ENCODE measurements at places on chromosomes 4 and X.

- DNase-seq: no peak
Observed at GRCh38 chrX:6930307-6930849, 217.1 kb upstream of the STS start.

- DNase-seq: peak; percentile 54
Observed at GRCh38 chrX:123361371-123361770, 177.3 kb downstream of the GRIA3 start.

DNA sequence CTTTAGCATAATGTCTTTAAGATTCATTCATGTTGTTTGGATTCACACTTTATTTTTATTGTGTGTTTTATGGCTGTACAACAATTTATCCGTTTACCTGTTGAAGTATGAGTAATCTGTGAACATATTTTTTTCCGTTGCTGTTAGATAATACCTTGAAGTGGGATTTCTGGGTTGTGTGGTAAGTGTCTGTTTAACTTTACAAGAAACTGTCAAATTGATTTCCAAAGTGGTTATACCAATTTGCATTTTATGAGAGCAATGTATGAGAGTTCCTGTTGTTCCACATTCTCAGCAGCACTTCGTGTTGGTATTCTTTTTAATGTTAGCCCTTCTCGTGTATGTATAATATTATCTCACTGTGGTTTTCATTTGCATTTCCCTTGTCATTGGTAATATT is 53.6 kb downstream of the USP53 start:
- no peak for DNase-seq

- no peak for DNase-seq
Observed at GRCh38 chrX:109660435-109661143, 35.6 kb upstream of the KCNE5 start.

DNA sequence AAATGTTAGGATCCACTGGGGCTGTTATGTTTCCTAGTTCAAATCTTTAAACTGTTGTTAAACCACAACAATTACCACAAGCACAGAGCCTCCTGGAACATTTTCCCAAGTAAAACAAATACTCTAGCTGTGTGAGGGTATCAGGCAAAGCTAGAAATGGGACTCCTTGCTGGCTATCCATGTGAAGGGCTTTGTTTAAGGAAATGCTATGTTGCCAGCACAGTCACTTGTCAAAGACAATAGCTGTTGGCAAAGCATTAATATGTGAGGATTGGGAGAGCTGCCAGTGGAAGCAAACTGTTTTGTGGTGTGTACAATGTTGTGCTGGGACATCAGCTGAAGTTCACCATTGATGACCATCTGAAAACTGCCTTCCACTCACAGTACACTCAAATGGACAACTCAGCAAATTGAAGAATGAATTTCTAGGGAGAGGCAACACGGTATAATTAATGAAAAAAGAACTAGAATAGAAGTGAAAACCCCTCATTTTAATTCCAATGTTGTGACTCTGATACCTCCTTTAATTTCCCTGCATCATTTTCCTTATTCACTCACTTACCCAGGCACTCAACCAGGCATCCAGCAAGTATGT is 100.8 kb downstream of the ANXA3 start:
- DNase-seq: peak; percentile 76

DNA sequence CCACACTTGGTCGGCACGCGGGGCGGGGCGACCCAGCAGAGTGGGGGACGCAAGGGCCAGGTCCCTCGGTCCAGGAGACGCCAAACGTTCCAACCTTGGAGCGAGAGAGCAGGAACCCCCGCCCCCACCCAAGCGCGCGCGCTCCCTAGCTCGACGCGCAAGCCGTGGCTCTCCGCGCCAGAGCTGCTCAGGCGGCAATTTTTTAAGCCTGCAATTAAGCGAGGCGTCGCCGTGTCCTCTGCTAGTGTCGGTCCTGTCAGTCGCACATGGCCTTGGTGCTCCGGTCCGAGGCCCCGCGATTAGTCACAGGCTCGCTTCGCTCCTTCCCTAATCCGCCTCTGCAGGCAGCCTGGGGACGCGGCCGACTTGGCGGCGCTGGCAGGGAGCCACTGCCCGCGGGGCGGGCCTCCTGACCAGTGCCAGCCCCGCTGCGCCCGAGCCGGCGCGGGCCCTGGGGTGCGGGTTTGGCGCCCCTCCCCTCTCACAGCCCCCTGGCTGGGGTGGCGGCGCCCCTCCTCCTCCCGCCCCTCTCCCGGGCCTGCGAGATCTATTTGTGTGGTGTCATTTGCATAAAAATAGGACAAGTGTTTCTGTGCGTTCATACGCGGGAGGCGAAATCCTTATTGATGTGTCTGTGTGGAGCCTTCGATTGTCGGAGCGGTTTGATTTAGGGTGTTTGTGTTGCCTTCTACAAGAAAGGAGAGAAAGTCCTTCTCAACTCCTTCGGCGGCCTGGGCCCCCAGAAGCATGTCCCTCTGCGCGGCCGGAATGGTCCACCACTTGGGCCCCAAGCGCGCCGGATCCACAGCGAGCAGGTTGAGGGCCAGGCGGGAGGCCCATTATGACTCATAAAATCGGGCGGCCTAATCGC is 9.8 kb upstream of the BCOR start:
- DNase-seq: no peak

DNA sequence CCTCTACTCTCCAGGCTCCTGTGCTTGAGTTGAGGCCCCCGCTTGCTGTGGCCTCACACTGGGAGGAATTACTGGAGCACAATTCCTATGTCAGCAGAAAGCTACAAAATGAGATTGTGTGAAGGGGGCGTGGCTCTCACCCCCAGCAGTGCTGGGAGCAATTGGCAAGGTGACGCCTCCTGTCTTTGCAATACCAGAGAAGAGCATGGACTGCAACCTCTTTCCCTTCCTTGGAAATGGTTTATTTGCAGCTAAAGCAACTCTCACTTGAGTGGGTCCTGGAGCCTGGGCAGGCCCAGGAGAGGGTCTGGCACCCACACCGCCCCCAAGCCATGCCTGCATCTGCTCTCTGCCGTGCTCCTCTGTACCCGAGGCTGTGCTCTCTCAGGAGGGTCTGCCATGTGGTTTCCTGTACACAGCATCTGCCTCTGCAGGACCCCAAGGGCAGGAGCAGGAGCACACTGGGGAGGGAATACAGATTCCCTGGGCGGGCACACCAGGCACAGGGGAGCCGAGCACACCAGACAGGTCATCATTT is 32.9 kb upstream of the HGFAC start:
- DNase-seq: no peak

GRCh38 chr4:184588893-184589292 is 60.4 kb downstream of the CASP3 start:
- DNase-seq: peak; percentile 50
